ENCODE measurements at places on chromosomes 7 and 10.

DNA sequence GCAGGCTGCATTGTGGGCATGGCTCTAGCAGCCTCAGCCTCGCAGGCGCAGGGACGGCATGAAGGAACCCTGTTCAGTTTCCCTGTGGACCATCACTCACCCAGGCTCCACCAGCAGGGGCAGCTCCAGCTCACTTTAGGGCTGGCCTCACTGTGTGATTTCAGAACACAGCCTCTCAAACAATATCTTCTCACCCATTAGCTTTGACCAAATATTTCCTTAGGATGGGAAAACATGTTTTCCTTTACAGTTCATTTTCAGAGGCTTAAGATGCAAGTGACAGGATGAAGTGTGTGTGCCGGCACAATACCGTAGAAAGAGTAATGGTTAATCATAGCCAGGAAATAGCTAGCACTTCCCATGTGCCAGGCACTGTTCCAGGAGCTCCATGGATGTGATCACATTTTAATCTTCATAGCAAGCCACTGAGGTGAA, 58.2 kb downstream of the LANCL2 start:
- no peak for DNase-seq

DNA sequence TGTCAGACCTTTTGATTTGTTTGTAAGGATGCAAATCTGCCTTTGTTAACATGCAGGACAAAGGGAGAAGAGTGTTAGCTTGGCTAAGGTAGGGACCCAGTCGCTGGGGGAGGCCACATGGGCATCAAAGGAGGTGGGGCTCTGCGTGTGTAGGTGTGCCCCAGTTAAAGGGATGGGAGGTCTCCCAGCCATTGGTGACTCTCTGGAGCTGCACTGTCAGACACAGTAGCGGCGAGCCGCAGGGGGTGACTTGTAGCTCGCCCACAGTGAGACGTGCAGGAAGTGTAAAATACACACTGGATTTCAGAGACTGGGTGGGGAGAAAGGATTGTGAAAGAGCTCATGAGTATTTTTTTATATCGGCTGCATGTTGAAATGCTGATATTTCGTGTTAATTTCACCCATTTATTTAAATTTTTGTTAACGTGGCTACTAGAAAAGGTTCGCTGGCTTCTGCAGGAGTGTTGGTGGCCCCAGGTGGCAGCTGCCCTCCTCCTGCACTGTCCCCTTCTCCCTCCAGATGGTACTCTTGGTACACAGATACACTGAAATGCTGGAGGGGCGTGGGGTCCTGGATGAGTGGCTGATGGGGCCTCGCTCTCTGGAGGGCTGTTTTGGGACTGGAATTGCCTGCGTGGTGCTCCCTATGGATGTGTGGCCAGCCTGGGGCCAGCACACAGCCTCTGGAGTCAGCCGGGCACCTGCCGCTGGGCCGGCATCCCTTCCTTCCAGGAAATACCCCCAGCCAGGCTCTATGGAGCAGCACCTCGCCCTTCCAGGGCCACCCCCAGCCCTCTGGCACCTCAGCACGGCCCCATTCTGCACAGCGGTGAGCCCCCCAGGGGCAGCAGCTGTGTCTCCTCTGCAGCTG, 59.2 kb downstream of the LHPP start:
- no peak for DNase-seq

GRCh38 chr7:14233076-14233867, 243.8 kb upstream of the ETV1 start:
- no peak for DNase-seq

- DNase-seq = no peak
Observed at GRCh38 chr7:47951374-47951773, 3.1 kb upstream of the PKD1L1 start.

DNA sequence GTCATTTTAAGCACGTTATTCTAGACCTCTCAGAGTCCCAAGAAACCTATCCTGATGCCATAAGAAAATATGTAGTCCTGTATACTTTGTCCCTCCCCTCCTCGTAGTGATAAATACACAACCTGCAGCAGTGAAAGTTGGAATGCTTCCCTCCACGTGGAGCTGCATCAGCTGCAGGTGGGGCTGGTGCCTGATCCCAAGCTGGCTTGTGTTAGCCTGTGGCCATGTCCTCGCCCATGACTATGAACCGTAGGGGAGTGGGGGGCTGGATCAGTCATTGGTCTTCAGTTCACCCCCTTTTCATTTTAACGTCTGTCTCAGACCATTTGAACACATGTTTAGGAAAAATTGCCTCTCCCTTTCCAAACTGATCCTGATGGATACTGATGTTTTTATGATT, 171.4 kb upstream of the HABP2 start:
- no peak for DNase-seq

GRCh38 chr10:28601012-28601411, 68.1 kb downstream of the WAC start:
- no peak for DNase-seq

DNA sequence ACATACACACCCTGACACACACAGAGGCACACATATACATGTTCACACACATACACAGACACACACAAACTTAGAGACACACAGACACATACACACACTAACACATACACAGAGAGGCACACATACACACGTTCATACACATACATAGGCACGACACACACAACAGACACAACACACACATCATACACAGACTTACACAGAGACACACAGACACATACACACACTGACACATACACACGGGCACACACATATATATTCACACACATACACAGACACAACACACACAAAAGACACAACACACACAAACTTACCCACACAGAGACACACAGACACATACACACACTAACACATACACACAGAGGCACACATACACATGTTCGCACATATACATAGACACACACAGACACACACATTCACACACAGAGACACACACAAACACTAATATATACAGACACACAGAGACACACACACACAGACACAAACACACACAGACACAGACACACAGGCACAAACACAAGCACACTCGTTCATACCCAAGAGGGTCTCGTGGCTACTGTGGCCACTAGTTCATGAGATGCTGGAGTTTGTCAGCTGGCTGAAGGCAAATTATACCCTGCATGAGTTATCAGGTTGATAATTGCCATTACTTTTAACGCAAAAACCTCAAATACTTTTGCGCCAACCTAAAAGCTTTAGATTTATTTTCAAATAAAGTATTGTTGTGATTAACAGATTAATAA, 17.7 kb upstream of the KLF6 start:
- no peak for DNase-seq

GRCh38 chr7:121019018-121019417, 30.5 kb downstream of the CPED1 start:
- no peak for DNase-seq

DNA sequence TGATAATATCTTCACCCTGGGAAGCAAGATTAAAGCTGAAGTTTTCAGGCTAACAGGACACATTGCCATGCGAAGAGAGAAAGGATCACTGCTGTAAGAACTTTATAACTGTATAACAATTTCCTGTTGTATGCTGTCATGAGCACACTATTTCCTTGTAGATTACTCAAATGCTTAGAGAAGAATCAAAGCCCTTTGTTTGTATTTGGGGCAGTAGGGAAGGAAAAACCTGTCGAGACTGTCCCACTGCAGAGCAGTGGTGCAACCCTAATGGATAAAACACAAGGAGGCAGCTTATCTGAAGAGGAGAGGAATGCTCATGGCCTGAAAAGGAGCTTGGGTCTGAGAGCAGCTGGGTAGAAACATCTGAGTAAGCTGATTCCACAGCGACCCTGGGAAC, 327.7 kb upstream of the NPSR1 start:
- DNase-seq = no peak

DNA sequence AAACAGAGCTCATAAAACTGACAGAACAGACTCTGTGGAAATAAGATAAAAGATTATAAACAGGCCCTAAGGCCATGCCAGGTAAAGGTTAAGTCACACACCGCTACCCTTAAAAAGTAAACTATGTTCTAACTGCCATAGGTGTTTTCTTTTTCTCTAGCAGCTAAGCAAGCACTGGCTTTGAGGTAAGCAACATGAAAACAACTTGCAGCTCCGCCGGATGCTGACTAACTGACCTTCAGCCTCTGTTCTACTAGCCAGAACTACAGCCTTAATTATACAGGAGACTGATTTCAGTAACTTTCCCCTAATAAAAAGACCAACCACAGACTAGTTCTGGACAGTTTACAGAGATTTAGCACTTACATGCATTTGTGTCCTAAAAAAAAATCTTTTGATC, 708.3 kb downstream of the CCSER2 start:
- DNase-seq = no peak

Data from GM12878 (cell line).